Naive B cell (primary cell): ENCODE measurements at places on chromosomes 12 and 14.
A peak's percentile ranks its signal among the peaks of the same experiment; 100 is the strongest.

DNA sequence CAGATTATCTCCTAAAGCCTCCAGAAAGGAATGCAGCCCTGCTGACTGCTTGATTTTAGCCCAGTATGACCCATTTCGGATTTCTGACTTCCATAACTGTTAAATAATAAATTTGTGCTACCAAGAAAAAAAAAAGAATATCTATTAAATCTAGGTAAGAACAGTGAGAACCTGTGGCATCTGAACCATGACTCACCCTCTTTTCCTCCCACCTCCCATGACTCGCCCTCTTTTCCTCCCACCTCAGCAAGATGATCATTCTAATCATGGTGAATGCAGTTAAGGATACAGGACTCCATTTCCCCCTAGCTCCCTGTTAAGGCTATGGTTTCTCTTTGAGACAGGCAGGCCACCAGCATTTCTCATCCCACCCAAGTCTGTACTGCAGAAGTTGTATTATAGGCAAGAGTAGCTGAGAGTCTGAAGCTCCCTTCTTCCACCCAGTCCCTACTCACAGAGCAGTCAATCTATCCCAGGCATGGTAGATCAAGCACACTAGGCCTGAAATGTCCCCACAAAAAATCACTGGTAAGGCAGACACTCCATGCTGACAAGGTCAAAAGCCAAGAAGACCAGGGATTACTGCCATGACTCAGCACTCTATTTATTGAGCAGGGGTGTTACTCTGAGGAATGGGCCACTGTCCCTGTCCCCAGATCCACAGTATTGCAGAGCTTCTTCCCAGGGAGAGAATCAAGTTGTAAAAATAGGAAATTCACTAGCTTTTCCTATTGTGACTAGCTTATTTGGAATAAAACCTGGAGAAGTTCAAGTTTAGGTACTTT, 188.9 kb downstream of the ADAMTS20 start:
- DNase-seq = no peak

DNA sequence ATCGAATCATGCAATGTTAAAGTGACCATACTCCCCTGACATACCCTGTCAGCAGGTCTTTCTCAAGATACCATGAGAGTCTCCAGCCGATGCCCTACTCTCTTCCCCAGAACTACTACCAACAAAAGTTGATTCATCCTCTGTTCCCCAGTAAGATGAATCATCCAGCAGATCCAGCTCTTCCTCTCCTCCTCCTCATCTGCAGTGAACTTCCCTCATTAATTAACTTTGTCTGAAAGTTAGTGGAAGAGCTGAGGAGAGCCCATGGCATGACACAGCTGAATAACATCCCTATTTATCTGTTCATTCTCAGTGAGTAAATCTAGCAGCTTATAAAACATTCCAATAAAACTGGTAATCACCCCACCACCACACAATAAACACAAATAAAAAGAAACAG, 213.4 kb downstream of the EGLN3 start:
- no peak for DNase-seq

DNA sequence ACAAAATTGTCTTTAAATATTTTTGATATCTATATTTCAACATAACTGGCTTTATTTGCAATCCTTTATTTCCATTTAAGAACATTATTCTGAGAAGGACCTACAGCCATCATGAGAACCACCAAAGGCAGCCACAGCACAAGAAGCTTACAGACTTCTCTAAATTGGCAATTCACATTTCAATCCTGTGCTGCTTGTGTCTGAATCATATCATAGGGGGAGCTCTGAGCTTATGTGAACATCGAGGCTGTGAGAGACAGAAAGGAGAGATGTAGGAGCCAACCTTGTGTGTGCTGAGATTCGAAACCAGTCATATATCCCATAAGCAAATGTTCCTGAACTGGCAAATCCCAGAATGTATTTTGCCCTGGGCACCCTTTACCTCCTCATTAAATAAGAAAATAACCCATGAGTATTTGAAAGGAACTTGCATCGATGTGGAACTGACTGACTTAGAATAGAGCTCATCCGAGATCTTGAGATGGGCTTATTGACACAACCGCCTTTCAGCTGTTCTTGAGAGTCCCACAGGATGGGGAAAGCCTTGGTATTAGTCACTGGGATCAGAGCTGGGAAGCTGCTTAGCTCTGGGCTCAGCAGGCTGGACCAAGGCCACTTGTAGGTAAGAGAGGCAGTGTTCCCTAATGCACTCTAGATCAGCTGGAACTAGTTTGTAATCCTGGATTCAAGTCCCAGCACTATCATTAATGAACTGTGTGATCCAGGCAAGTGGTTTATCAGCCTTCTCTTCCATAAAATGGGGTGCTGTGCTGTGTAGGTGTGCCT, 329.8 kb downstream of the CACNA1C start:
- DNase-seq = no peak

- peak; percentile 14 for DNase-seq
Measured at GRCh38 chr12:27383429-27384260, 51.0 kb downstream of the BMAL2 start.

DNA sequence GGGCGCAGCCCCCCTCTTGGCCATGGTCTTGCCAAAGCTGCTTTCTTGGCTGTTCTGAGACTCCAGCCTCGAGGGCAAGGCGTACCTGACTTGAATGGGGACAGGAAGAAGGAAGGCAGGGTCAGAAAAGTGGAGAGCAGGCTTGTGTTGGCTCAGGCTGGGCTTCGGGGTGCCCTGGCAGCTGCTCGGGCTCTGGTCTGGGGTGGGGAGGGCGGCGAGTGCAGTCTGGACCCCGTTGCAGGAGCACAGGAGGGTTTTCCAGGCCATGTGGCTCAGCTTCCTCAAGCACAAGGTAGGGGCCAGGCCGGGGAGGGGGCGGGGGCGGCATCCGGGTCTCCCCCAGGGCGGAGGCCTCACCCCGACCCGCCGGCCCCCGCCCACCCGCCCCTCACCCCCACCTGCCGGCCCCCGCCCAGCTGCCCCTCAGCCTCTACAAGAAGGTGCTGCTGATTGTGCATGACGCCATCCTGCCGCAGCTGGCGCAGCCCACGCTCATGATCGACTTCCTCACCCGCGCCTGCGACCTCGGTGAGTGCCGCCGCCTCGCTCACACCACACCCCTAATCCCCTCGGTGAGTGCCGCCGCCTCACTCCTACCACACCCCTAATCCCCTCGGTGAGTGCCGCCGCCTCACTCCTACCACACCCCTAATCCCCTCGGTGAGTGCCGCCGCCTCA, 4.2 kb downstream of the NOC4L start:
- DNase-seq = no peak

DNA sequence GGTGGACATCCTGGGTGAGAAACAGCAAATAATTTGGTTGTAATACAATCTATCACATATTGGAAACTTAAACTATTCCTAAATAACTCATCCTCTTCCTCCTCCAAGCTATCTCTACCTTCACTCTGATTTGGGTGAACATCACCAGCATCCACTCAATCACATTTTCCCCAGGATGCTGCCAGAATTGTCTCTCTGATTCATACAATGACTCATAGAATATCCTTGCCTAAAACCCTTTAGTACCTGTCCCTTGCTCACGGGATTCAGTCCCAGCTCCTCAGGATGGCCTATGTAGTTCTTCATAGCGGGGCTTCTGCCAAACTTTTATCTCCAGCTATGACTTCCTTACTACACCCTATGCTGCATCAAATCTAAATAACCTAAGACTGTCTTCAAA, 146.8 kb downstream of the EMP1 start:
- DNase-seq = no peak

GRCh38 chr12:20142956-20143355, 225.4 kb upstream of the PDE3A start:
- no peak for DNase-seq

GRCh38 chr12:107033758-107034739, 47.1 kb upstream of the MTERF2 start:
- no peak for DNase-seq

DNA sequence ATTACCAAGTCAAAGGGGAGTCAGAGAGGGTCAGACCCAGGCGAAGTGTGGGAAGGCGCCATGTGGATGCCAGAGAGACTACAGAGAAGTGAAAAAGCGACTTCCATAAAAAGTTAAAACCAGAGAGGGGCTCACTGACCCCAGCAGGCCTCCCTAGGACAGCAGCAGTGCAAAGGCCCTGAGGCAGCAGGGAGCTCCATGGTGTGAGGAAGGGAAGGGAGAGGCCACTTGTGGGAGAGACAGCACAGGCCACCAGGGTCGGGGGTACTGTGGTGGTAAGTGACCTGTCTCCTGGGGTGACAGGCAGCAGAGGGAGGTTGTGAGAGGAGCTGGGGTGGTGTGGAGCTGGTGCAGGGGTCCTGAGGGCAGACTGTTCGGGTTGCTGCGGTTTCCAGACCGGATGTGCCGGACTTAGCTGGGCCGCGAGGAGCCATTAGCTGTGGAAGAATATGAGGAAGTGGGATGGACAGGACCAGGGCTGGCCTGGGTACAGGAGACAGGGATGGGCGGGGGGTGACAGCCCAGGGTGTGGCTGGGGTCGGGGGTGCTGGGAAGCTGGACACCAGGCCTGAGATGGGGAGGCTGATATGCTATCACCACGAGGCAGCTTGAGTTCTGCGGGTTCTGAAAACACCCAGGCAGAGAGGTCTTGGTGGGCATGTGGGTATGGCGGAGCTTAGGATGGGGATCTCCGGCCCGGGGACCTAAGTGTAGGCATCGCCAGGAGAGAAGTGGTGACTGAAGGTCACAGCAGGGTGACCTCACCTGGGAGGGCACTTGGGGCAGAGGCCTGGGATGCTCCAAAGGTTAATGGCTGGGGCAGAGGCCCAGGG, 22.7 kb downstream of the SETD1B start:
- no peak for DNase-seq

- DNase-seq = no peak
Measured at GRCh38 chr14:74942608-74943007, 12.8 kb downstream of the PGF start.

- DNase-seq = no peak
Measured at GRCh38 chr12:105977236-105977635, 161.5 kb downstream of the NUAK1 start.

GRCh38 chr14:46399049-46399448, 252.5 kb downstream of the RPL10L start:
- DNase-seq = no peak

DNA sequence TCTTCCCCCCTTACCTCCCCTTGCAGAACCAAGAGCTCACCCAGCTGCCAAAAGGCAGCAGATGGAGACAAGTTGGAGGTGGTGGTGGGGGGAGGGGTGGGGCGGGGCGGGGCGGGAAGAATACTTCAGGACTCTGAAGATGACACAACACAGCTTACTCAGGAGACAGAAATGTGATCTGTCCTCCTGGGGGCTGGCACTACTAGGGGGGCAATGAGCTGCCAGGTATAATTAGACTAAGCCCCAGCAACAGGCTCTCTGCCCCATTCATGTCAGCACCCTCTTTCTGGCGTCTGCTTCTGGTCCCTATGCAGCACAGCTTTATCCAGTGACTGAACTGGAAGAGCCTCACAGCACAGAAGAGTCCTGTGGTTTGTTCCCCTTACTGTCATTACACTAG, 407.0 kb downstream of the MED13L start:
- DNase-seq = no peak

GRCh38 chr14:33707716-33708115, 243.2 kb downstream of the EGLN3 start:
- DNase-seq = no peak
